Heart right ventricle (tissue), 16 donors: ENCODE measurements at places on chromosomes 7 and 10. TPM values are rescaled to one million over a fixed set of nuclear protein-coding genes. Genes with fewer than 3 reads are reported as not detected.

MMD2 gene
- not detected for polyA plus RNA-seq

ENO4 gene
- not detected for polyA plus RNA-seq

DNA sequence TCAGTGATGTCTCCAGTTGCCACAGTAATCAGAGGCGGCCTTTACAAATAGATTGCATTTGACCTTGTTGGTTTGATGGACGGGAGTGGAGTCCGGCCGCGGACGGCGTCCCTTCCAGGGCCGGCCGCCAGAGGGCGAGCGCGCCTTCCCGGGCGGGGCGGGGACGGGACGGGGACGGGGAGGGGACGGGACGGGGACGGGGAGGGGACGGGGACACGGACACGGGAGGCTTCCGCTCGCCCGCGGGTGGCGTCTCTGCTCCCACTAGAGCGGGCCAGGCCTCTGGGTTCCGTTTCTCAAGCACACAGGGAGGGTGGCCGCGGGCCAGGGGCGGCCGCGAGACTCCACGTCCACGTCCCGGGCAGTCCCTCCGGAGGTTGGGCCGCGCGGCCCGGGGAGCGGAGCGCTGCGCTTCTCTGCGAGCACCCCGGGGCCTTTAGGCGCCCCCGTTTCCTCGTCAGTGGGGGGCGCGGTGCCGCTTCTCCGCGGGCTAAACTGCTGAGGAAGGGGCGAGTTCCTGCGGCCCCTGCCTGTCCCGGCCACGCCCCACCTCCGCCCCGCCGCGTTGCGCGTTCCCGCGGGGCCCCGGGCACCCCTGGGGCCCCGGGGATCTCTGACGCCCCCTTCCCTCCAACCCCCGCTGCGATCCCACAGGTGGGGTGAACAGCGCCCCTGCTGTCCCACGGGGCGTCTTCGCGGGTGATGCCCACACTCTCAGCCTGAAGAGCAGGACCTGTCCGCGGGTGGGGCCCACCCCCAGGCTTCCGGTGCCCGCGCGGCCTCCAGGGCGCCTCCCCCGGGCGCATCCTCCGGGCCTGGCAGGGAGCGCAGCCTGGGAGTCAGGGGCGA is 84.2 kb upstream of the MKI67 start:
- DNase-seq, result peak; percentile 65

DNA sequence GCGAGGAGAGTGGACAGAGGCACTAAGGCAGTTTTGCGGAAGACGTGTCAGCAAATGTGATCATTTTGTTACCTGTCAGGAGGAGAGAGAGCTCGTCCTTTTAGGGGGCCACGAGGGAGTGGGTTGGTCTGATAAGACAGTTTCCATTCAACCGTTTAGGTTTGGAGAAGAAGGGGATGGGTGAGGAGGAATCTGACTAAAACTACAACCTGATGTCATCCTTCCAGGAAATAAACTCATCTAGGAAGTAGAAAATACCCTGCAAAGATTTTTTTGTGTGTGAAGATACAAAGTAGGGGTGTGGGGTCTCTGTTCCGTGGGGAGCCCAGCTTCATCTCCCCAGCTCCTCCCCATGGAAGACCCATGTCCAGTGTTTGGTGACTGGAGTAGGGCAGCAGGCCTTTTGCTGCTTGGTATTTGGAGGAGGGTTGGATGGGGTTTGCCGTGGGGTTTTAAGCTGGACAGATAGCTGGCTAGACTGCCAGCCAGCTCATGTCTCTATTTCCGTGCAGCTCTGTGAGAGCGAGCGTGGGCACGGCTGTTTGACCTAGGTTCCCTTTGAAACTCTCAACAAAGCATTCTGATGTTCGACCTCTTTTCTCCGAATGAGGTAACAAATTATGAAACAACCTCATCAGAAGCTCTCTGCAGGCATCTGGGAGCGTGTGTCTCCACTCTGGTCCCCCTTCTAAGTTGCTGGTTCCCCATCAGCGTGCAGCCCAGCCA is 136.0 kb upstream of the TCF7L2 start:
- no peak for DNase-seq

DNA sequence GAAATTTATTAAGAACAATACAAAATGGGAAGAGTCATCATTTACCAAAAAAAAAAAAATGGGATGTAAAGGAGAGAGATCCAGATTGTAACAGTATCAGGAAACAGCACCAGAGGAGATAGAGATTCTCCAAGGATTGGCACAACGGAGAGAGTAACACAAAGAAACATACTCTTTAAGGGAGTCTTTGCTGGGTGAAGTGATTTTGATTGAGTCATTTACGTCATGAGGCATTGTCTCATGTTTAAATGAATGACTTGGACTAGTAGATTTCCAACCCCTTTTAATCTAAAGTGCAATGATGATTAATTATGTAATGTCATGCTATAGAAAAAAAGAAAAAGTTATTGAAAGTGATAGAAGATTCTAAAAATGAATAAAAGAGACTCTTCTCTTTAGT is 68.8 kb downstream of the ITGB8 start:
- no peak for DNase-seq

DNA sequence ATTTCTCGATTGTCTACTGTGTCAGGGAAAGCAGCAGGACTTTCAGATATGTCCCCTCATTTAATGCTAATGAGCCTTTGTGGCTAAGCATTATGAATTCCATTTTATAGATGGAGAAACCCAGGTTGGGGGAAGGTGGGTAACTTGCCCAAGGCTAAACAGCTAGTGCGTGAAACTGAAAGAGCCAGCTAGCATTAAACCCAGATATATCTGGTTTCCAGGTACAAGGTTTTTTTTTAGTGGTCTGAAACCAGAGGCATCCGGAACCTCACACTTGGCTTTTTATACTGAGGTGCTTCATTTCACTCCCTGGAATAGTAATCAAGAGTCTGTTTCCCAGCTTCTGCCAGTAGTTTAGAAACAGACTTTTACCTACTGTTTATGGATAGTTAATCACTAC is 694.8 kb downstream of the PHTF2 start:
- no peak for DNase-seq

DNA sequence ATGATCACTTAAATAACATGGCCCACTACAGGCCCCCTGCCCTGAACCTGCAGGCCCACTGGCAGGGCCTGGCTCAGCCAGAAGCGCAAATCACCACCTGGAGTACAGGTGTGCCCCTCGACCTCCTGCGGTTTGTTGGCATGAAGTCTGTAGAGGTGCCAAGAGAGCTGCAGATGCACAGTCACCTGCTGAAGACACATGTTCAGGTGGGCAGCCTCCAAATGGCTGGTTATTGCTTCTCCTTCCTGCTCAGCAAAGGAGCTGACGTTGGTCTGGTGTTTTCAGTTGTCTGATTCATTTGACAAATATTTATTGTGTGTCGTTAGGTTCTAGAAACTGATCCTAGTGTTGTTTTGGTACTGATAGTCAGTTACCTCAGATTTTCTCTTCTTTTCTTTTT is 29.0 kb downstream of the DHTKD1 start:
- no peak for DNase-seq

DNA sequence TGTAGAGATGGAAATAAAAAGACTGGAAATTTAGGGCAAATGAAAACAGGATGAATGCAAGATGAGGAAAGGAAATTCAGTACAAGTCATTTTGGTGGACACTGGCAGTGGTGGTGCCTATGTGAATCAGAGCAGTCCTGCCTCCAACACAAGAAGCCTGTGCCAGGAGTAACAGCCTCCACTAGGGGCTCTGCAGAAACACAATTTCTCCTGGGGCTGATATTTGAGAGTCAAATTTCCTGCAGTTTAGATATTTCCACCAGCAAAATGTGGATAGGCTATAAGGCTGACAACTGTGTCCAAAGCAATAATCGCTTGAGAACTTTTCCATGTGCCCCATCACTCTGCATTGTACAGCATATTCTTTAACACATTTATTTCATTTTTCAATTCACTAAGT is 4.7 kb upstream of the PLXDC2 start:
- peak; percentile 41 for DNase-seq

- no peak for DNase-seq
Observed at GRCh38 chr10:21749788-21750187, 215.8 kb downstream of the MLLT10 start.

DNA sequence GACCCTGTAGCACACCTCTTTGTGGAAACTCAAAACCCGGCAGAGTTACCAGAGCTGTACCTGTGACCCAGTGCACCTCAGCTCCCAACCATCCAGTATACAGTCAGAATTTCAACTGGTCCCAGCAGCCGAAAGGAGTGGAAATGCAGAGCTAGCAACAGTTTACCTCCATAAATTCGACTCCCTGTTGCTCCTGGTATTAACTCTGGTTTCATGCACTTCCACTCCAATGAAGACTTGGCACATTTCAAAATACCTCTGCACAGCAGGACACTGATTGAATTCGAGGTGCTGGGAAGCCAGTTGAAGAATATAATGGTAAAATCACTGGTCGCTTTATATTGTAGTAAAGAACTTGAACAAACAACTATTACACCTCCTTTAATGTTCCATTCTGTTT is 17.9 kb upstream of the TIAL1 start:
- no peak for DNase-seq

DNA sequence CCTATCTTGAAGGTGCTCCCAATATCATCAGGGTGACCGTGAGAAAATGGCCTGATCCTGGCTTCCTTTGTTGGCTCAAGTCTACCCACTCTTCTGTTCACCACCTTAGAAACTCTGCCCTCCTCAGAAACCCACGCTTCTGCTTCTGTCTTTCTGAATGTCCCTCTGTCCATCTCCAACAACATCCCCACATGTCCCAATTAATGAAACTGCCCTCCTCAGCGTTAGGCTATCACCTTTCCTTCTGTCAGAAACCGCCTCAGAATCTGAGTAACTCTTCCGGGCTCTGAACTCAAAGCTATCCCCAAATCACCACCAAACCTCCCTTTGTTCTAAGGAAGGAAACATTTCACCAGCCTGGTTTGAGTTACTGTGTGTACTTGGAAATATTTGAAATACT is 315.8 kb upstream of the ZNF32 start:
- DNase-seq, result no peak

GRCh38 chr7:116871061-116871700 is 8.8 kb downstream of the CAPZA2 start:
- DNase-seq, result no peak

- DNase-seq, result no peak
Observed at GRCh38 chr7:96612034-96612433, 97.6 kb downstream of the SEM1 start.

- no peak for DNase-seq
Observed at GRCh38 chr7:94530109-94530508, 20.5 kb downstream of the CASD1 start.
